ENCODE measurements at places on chromosomes 11 and 22.

GRCh38 chr11:88427719-88428118, 90.2 kb upstream of the CTSC start:
- H3K27me3 ChIP-seq, result no peaks in the 10 kb centered on the region
- H3K4me1 ChIP-seq, result peaks cover 13% of the 10 kb centered on the region
- no peak overlapping the region for H3K27ac ChIP-seq
- DNase-seq, result no peak
- H3K36me3 ChIP-seq, result no peaks in the 10 kb centered on the region

GRCh38 chr11:57604296-57605027, 7.0 kb downstream of the SERPING1 start:
- DNase-seq, result no peak
- no peak overlapping the region for H3K27ac ChIP-seq
- H3K36me3 ChIP-seq, result no peaks in the 10 kb centered on the region
- H3K4me3 ChIP-seq, result no peak overlapping the region

GRCh38 chr11:134669796-134670195, 257.8 kb upstream of the B3GAT1 start:
- H3K36me3 ChIP-seq, result no peaks in the 10 kb centered on the region
- H3K27ac ChIP-seq, result no peak overlapping the region
- no peak for DNase-seq
- H3K27me3 ChIP-seq, result no peaks in the 10 kb centered on the region
- no peak overlapping the region for H3K4me3 ChIP-seq

DNA sequence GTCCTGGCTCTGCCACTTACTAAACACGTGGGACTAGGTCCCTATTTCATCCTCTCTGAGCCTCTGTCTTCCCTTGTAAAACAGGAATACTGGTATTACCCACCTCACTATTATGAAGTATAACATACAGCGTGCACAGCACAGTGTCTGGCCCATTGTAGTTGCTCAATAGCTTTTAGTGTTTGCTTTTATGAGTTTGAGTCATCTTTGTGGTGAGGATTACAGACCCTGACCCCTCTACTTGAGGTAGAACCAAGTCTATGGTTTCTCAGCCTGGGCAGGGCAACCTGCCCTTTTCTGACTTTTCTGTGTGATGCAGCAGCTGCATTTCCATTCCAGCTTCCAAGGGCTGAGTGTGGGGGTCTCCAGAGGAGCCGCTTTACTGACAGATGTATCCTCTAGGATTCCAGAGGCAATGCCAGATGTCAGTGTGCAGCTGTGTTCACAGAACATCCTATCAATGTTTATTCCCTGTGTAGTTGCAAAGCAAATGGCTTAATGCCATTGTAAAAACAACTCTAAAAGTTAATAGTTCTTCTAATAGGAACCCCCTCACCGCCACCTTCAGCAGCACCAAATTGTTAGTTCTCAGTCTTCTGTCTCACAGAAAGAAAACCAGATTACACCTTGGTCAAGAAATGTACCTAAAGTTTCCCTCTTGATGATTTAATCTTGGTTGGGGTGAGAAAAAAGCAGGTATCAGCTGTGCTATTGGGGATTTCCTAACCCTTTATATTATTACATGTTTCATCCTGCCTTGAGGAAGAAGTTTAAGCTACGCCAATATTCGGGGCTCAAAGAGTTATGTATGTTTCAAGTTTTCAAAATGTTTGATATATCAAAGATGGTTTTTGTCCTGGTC, 16.8 kb downstream of the PRR5L start:
- no peak overlapping the region for H3K27ac ChIP-seq
- DNase-seq, result no peak
- no peaks in the 10 kb centered on the region for H3K36me3 ChIP-seq
- no peak overlapping the region for H3K4me3 ChIP-seq
- H3K4me1 ChIP-seq, result no peaks in the 10 kb centered on the region

- H3K27me3 ChIP-seq, result no peaks in the 10 kb centered on the region
- no peak for DNase-seq
- no peaks in the 10 kb centered on the region for H3K36me3 ChIP-seq
- H3K4me3 ChIP-seq, result no peak overlapping the region
- H3K4me1 ChIP-seq, result no peaks in the 10 kb centered on the region
These were observed 613.5 kb upstream of the CCDC179 start for GRCh38 chr11:23473782-23474181.

- no peak for DNase-seq
- H3K4me3 ChIP-seq, result no peak overlapping the region
- no peaks in the 10 kb centered on the region for H3K27me3 ChIP-seq
- H3K4me1 ChIP-seq, result no peaks in the 10 kb centered on the region
- H3K36me3 ChIP-seq, result no peaks in the 10 kb centered on the region
These were observed 86.1 kb upstream of the ARHGAP20 start for GRCh38 chr11:110798201-110798900.

- H3K36me3 ChIP-seq, result no peaks in the 10 kb centered on the region
- H3K27ac ChIP-seq, result no peak overlapping the region
- no peaks in the 10 kb centered on the region for H3K27me3 ChIP-seq
- no peak for DNase-seq
- H3K4me3 ChIP-seq, result no peak overlapping the region
These were observed 102.2 kb upstream of the NNMT start for GRCh38 chr11:114193730-114194679.

GRCh38 chr11:128448981-128449713, 138.2 kb downstream of the ETS1 start:
- no peaks in the 10 kb centered on the region for H3K27me3 ChIP-seq
- H3K36me3 ChIP-seq, result no peaks in the 10 kb centered on the region
- no peak overlapping the region for H3K27ac ChIP-seq

DNA sequence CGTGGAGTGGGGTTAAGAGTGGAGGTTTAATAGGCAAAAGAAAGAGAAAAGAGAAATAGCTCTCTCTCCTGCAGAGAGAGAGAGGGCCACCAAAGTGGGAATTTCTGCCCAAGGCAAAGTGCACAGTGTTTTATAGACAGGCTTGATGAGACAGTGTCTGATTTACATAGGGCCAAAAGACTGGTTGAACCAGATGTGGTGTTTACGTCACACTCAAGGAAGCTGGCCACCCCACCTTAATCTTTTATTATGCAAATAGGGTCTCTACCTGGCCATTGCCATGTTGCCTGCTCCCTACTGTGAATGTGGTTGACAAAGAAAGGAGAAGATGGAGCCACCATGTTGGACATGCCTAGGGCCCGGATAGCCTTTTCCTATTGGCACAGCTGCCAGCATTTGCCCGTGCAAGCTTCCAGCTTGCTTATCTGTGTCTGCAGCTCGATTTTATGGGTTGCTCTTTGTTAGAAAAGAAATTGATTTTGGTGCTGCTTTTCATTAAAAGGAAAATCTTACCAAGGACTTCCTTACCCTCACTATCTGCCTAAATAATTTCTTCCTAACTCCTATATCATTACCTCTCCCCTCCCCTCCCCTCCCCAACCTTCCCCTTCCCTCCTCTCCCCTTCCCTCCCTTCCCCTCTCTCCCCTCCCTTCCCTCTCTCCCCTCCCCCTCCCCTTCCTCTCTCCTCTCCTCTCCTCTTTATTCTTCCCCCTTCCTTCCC, 436.0 kb downstream of the NELL1 start:
- H3K36me3 ChIP-seq, result no peaks in the 10 kb centered on the region
- H3K27ac ChIP-seq, result no peak overlapping the region
- no peak overlapping the region for H3K4me3 ChIP-seq
- no peak for DNase-seq
- no peaks in the 10 kb centered on the region for H3K4me1 ChIP-seq
